Fibroblast of pulmonary artery (primary cell): ENCODE measurements at places on chromosomes 5 and 9.

- no peak for DNase-seq
Observed at GRCh38 chr5:102961671-102962070, 158.3 kb downstream of the GIN1 start.

DNA sequence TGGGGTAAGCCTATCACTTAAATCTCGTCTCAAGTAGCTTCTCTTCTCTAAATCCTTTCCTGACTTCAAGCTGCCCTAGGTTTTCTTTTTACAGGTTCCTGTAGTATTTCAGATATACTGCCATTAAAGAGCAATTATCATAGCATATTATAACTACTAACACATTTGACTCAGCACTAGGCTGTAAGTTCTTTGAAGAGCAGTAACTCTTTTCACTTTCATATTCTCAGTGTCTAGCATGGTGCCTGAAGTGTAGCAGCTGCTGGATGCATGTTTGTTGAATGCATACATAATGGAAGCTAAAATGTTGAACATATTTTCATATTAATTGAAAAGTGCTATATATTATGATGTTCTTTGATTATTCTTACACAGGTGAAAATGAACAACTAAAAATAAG, 22.5 kb downstream of the CCDC152 start:
- no peak for DNase-seq

GRCh38 chr5:39175273-39175955, 43.9 kb downstream of the FYB1 start:
- no peak for DNase-seq

DNA sequence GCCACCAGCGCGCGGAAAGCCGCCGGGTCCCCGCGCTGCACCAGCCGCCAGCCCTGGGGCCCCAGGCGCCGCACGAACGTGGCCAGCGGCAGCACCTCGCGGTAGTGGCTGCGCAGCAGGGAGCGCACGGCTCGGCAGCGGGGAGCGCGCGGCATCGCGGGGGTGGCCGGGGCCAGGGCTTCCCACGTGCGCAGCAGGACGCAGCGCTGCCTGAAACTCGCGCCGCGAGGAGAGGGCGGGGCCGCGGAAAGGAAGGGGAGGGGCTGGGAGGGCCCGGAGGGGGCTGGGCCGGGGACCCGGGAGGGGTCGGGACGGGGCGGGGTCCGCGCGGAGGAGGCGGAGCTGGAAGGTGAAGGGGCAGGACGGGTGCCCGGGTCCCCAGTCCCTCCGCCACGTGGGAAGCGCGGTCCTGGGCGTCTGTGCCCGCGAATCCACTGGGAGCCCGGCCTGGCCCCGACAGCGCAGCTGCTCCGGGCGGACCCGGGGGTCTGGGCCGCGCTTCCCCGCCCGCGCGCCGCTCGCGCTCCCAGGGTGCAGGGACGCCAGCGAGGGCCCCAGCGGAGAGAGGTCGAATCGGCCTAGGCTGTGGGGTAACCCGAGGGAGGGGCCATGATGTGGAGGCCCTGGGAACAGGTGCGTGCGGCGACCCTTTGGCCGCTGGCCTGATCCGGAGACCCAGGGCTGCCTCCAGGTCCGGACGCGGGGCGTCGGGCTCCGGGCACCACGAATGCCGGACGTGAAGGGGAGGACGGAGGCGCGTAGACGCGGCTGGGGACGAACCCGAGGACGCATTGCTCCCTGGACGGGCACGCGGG, at the start of gene TERT:
TSS of gene TERT (minus strand) at position 234 of the 815 bp plus-strand sequence. CDS start at position 155, 79 bp downstream.
- DNase-seq, result no peak

DNA sequence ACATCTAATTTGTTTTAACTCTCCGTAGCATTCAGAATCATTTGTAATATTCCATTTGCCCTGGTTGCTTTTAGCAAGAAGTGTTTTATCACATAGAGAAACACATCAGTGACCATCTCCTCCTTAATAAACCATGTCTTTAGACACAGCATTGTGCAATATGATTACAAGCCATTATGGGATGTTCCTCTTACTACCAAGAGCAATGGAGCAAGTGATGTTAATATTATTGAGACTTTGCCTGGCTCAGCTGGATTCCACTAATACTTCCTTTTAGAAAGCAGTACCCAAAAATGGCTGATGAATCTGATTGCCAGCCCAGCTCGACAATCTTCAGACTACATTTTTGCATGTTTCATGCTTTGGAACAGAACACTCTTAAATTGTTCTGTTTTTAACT, 364.2 kb downstream of the OSTF1 start:
- DNase-seq, result no peak

DNA sequence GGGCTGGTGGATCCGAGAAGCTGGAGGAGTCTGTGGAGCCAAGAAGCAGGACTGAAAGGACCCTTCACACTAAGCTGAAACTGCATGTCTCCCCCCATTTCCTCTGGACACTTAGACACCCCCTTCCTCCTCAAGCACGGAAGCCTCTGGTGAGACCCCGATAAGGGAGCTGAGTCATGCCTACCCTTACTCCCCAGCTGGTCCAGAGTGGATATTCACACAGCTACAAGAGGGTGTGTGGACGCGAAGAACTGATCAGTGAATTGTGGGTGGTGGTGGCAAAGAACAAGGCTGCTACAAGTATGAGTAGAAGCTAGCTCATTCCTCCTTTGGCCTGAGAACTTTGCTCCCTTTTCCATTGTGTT, 4.3 kb downstream of the TLN1 start:
- no peak for DNase-seq

DNA sequence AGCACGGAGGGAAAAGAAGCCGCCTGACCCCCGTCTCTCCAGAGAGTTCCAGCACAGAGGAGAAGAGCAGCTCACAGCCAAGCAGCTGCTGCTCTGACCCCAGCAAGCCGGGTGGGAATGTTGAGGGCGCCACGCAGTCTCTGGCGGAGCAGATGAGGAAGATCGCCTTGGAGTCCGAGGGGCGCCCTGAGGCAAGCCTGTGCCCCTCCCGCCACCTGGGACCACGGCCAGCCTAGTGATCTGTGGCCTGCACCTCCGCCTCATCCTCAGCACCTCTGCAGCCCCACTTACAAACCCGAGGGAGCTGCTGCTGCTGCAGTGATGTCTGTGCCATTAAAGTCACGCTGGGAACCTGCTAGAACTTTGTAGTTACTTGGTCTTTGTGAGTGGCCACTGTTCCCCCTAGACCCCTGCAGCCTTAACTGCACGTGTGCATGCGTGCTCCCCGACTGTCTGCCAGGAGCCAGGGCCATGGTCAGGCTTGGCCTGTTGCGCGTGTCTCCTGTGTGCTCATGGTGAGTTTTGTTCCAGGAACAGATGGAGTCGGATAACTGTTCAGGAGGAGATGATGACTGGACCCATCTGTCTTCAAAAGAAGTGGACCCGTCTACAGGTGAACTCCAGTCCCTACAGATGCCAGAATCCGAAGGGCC, 12.5 kb downstream of the SQSTM1 start:
- no peak for DNase-seq

- DNase-seq, result no peak
Observed at GRCh38 chr9:118209343-118209742, 505.1 kb downstream of the TLR4 start.

- DNase-seq, result peak; percentile 50
Observed at GRCh38 chr5:2658447-2658846, 93.0 kb downstream of the IRX2 start.
